Uterus (tissue), 4 donors: ENCODE measurements at places on chromosomes 6 and 20.
A peak's percentile ranks its signal among the peaks of the same experiment; 100 is the strongest.

DNA sequence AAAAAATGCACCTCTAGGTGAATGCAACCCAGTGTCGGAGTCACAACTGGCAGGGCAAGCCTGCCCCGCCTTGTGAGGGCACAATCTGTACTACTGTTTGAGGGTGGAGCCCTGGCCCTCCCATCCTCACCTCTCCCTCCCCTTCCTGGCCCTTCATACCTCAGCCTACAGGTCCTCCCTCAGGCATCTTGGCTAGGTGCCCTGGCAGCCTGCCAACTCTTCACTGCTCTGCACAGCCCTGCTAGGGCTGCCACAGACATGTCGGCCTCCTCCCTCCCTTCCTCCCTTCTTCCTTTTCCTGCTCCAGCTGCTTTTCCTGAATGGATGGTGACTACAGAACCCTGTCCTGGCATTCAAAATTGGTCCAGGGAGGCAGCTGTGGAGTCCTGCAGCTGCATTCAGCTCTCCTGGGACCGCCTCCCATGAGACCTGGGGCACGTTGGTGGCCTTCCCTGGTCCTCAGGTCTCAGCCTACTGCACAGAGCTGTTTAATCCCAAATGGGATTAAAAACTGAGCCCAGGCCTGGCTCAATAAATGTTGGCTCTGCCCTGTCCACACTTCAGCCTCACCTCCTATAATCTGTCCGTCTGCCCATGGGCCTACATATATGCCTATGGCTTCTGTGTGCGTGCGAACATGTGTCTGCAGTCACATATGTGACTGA is 52.7 kb downstream of the CDH22 start:
- peak; percentile 45 for DNase-seq

- DNase-seq = no peak
Measured at GRCh38 chr20:11716239-11716944, 201.3 kb upstream of the BTBD3 start.

DNA sequence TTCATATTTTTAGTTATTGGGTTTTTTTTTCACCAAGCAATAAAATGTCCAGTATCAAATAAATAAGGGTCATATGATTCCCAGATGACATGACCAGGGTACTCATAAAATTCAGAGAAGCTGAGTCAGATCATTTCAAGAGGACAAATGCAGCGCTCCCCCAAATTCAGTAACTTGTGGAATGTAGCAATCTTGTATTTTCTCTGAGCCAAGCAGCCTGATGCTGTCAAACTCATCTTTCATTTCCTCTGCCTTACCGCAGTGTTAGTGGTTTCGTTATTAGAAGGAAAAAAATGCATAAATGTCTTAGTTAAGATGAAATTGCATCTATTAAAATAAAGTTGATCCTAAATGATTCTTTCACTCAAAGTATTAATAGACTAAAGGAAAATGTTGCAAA is 57.8 kb upstream of the EDN1 start:
- no peak for DNase-seq

GRCh38 chr20:6818033-6818808 is 50.7 kb downstream of the BMP2 start:
- DNase-seq = no peak

- no peak for DNase-seq
Measured at GRCh38 chr6:20763296-20763695, 229.0 kb downstream of the CDKAL1 start.

GRCh38 chr6:85395746-85396145 is 54.1 kb upstream of the NT5E start:
- DNase-seq = no peak

- no peak for DNase-seq
Measured at GRCh38 chr6:44676826-44677433, 289.4 kb downstream of the CDC5L start.

DNA sequence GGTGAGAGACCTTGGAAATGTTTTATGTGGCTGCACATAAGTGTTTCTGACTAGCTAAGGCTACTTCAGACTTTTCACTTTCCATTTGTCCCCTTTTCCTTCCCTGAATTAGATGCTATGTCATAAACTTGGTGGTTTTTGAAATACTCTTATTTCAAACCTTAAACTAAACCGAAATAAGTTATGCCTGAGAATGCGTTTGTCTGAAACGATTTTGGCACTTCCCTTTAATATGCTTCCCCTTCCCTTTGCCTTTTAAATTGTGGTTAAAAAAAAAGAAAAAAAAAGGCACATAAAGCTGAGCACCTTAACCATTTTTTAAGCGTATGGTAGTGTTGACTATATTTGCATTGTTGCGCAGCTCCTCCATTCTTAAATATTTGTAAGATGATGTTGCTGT is 14.3 kb downstream of the ZNF451 start:
- DNase-seq = no peak

- no peak for DNase-seq
Measured at GRCh38 chr6:24660105-24660504, 6.6 kb downstream of the TDP2 start.

GRCh38 chr6:39281312-39281980 is 32.8 kb downstream of the KCNK17 start:
- DNase-seq = no peak

DNA sequence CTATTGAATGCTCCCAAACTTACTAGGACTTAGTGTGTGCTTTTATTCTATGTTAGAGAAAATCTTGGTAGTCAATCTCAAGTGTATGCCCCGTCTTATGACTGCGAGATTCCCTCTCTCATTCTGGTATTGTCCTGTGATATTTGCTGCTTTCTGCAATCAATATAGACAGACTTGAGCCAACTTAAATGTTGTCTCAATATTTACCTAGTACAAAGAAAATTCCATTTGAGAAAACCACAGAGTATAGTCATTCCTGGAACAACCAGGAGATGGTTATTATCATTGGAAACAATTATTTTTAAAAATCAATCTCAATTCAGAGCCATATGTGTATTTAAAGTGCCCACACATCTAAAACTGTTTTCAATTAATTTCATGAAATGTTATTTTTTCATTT is 330.0 kb downstream of the NRN1 start:
- no peak for DNase-seq

- DNase-seq = no peak
Measured at GRCh38 chr6:106729841-106730240, 100.5 kb downstream of the QRSL1 start.

DNA sequence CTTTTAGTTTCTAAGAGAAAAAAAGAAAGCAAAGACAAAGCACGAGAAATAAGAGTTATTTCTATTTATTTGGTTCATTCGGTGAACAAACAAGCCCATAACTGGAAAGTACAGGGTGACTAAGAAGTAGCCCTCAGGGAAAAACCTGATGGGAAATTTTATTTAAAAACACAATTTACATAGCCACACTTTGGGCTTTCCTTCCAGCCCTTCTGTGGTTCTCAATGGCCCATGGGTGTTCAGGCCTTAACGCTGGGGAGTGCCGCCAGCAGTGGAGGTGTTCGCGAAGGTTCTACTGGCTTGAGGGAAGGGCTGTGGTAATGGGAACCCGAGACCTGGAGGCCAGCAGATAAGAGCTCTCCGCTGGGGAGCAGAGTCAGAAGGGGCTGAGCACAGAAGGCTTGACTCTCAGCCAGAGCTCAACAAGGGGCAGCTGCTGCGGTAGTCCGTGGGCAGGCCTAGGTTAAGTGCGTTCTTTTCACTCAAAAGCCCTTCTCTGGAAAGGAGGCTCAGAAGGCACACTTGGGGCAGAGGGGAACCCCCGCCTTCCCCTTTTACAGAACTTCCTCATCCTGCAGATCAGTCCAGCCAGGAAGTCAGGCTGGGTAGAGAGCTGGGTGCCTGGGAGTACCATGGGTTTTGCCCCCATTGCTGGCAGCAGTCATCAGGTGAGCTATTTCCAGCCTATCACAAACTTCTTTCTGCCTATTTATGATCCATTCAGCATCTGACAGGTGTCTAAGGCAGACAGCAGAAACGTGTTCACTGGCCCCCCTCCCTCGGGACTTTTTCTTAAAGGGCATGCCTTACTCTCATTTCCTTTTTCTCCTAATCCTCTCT is 8.8 kb upstream of the CD83 start:
- DNase-seq = no peak

GRCh38 chr6:40960742-40961430 is 78.1 kb downstream of the UNC5CL start:
- DNase-seq = no peak

GRCh38 chr6:116084284-116084683 is 16.4 kb upstream of the NT5DC1 start:
- DNase-seq = no peak

DNA sequence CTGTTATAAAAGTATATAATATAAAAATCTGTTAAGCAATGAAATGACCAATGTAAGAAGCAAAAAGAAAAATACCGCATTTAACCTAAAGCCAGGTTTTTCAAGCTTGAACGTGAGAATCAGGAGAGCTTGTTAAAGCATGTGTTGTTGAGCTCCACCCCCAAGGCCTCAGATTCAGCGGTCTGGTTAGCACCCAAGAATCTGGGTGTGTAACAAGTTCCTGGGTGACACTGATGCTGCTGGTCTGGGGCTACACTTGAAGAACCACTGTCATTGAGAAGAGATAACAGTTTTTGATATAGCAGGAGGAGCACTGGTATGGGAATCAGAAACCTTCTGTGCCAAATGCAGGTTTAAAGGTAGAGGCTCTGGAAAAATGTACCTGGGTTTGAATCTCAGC is 154.0 kb downstream of the ID4 start:
- no peak for DNase-seq

GRCh38 chr20:25622450-25623224 is 1.2 kb downstream of the NANP start:
- DNase-seq = no peak

DNA sequence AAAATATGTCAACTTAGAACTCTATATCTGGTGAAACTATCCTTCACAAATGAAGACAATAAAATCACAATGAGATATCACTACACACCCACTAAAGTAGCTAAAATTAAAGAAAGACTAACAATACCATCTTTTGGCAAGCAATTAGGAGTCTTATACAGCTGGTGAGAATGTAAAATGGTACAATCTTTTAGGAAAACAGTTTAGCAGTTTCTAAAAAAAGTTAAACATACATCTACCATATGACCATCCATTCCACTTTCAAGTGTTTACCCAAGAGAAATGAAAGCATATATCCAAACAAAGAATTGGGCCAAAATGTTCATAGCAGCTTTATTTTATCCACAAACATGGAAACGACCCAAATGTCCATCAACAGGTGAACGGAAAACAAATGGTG is 13.8 kb upstream of the EEF1A1 start:
- no peak for DNase-seq

DNA sequence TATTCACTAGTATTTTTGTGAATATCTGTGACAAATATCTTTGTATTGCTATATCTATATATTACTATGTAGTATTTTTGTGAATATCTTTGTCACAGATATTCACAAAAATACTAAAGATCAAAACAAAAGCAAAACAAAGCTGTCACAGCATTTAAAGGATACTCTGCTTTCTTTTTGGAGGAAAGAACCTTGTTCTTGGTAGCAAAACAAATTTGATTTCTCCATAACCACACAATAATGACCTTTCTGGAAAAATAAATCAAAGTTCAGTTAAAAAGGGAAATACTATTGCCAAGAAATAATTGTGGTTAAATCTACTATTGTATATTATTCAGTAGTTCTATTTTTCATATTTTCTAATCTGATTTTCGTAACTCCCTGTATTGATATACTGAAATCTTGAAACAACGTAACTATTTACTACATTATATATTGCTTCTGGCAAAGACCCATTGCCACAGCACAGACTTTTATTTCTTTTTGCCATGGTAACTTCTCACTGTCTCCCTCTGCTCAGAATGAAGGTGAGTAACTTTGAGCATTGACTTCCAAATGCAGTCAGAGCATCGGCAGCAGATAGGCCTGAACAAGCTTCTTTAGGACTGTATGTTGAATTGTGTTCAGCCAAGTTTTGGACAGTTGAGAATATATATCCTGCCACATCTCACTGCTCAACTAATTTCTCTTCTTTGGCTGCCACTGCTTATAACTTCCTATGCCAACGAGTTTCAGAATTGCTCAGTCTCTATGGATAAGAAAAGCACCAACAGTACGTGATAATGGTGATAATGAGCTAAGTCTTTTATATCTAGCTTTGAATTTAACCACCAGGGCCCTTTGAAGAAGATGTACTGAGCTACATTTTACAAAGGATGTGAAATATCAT is 1097.2 kb upstream of the GJE1 start:
- no peak for DNase-seq

DNA sequence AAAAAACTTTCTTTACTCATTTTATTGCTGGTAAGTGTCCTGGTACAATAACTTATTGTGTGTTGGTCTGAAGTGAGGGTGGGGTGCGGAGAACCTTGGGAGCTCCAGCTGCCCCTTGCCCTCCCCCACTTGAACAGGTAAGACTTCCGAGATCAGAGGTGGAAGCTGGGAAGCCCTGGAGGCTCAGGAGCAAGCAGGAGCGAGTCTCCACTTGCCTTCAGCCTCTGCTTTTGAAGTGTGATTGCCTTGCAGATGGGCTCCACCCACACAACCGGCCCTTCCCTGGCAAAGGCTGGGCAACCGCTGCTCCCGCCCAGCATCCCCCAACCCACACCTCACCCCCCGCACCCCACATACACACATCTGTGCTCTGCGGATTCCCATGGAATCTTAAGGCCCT is 179.6 kb downstream of the TFAP2C start:
- DNase-seq = no peak

GRCh38 chr6:25173246-25173645 is 105.9 kb upstream of the CARMIL1 start:
- no peak for DNase-seq

GRCh38 chr6:169969372-169970099 is 218.1 kb downstream of the ERMARD start:
- no peak for DNase-seq

GRCh38 chr6:16227605-16228004 is 10.8 kb upstream of the GMPR start:
- DNase-seq = no peak

- no peak for DNase-seq
Measured at GRCh38 chr20:42252116-42252515, 633.9 kb upstream of the CHD6 start.

DNA sequence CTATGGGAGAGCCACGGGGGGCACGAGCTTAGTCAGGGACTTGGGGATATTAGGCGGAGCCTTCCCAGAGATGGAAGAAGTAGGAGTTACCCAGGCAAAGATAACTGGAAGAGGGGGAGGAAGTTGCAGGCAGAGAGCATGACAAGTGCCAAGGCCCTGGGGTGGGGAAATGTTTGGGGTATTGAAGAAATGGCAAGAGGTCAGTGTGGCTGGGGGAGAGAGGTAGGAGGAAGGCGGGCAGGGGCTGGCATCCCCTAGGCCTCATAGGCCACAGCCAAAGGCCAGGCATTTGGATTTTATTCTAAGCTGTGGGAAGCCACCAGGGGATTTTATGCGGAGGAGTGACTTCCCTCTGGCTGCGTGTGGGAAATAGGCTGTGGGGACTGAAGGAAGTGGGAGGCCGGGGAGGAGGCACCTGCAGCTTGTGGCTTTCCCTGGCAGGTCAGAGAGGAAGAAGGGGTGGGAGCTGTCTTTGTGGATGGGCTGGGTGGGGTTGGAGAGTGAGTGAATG is 22.7 kb downstream of the SNAI1 start:
- no peak for DNase-seq
